ENCODE measurements at places on chromosomes 2 and 18.

GRCh38 chr2:150620855-150621254 lies 133.4 kb upstream of the RND3 start:
- DNase-seq = no peak

- DNase-seq = no peak
Observed at GRCh38 chr2:32423536-32423935, 66.7 kb downstream of the BIRC6 start.

DNA sequence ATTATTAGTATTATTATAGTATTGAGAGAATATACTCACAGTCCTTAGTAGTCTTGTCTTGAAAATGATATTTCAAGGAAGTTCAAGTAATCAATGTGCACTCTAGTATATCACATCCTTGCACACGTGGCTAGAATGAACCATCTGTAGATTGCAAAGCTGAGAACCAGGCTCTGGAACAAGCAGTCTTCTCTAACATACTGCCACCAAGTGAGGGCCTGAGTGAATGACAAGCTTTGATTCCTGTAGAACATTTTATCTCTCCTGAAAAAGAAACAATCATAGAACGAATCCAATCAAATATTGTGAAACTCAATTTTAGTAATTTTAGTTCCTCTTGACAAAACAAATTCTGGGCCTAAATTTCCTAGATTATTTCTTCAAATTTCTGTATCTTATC lies 55.3 kb upstream of the SULT1C3 start:
- DNase-seq = no peak

DNA sequence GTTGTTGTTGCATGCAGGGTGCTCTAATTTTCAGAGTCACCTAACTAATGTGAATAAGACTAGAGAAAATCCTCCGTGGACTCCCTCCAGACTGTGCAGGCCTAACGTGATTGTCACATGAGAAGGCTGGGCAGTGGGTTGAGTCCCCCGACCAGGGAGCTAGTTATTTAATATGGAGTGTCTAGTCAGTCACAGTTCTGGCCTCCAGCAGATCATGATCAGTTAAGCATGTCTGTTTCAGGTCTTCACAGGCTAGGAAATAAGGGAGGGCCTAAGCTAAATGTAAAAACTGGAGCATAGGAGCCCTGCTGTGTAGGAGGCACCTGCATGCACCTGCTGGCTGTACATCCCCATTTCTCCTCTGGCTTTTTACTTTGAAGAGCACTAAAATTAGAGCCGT lies 86.8 kb downstream of the PRPF40A start:
- DNase-seq = no peak

DNA sequence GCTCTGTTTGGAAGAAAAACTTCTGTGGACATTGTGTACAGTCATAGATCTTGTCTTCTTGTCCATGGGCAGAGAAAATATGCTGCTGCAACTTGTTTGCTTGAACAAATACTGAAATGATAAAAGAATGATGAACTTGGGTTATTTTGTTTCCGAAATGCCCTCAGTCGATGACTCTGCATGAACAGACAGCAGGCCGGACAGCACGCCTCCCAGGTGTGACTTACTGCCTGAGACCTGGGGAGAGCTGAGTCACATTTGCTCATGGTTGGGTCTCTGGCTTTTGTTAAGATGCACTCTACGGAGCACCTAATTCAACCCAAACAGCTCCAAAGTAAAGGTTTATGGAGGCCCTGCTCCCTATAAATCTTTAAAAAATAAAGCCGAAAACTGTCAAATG lies 262.5 kb downstream of the ZNF521 start:
- no peak for DNase-seq

- no peak for DNase-seq
Observed at GRCh38 chr2:37472959-37473358, 128.5 kb downstream of the QPCT start.

- DNase-seq = no peak
Observed at GRCh38 chr2:216645636-216645950, 12.4 kb downstream of the IGFBP2 start.

DNA sequence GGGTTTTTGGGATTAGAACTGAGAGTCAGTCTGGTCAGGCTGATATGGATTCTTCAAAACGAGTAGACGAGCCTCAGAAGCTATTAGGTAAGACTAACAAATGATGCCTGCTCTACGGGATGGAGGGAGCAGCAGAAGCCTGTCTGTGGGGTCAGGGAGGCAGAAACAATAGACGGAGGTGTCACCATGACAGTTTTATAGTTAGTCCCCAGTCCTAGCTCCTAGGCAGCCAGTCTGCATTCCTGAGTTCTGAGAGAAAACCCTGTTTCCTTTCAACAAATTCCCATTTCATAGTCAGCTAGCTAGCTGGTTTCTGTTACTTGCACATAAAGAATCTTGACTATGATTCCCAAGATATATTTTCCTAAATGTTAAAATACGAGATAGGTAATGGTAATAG lies 542.1 kb downstream of the PID1 start:
- DNase-seq = no peak

GRCh38 chr2:85318222-85319074 lies 9.3 kb downstream of the TGOLN2 start:
- DNase-seq = no peak

DNA sequence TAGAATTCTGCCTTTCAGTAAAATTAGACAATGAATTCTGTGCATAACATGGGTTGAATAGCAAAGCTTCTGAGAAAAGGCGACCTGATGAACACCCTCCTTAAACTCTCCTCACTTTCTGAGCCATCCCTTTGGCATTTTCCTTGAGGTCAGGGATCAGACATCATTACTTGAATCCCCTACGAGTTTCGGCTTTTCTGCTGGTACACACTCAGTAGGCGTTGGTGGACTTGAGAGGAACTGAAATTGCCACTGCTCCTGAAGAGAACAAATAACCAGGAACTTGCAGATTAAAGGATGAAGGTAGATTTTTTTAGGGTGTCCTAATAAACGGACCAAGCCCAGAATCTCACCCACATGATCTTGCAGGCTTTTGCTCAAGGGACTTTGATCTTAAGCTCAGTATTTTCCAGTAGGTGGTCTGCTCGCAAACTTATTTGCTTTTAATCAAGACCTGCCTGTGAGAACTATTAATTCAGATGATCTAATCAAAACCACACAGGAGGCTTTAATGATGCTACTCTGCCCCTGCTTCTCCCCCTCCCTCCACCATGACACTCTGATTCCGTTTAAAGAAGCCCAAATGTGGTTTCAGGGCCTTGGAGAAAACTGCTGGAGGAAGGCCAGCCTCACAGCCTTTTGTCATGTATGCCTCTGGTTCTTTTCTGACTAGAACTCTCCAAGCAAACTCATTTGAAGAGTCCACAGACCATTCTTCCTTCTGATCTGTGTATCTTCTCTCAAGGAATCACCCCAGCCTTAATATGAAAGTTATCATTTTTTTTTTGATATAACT lies 124.9 kb downstream of the PRKCE start:
- DNase-seq = no peak

GRCh38 chr18:79468119-79468789 lies 72.5 kb downstream of the NFATC1 start:
- no peak for DNase-seq

DNA sequence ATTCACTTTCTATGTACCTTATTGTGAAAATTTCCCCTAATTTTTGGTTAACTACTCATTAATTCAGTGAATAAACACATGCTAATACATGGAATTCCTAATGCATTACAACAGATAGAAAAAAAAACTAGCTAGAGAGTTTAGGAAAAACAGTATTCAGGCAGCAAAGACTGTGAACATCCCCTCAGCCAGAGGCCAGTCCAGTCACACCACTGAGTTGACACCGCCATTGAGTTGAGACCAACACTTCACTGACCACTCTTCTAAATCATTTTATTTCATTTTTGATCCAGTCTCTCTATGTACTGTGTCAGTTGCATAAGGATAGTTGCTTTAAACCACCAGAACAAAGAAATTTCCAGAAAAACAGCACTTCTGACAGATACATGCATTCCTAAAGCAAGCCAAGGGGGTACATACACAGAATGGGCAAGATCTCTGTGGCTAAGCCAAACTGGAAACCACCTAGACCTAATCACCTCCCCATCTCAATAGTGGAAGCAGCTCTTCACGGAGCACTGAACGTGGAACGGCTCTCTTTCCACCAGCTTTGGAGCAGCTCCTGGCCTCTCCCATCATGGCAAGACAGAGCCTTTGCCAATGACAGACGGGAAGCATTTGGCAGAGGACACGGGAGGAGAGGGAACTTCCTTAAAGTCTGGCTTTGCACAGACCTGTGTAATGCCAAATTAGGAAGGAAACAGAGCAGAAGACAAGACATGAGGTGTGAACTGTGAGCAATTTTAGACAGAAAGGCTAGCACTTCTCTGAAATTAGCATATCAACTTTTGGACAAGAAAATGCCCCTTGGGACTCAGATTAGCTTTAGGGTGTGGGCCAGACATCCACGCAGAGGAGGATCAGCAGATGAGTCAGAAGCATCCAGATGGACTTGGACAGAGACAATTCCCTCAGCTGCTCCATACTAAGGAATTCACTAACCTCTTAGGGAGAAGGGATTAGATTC lies 36.4 kb downstream of the CACNB4 start:
- peak; percentile 35 for DNase-seq

DNA sequence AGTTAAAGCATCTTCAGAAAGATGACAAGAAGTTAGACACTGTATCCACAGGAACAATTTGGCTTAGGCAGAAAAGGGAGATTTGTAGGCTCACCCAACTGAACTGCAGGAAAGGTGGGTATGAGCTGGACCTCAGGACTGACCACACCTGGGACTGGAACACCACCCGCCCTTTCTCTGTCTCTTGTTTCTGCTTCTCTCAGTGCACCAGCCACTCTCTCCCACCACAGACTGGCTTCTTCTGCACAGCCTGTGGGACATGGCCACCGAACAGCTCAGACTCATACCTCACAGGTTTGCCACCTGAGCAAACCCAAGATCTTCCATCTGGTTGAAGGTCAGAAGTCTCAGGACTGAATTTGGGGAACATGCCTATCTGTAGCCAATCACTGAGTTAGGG lies 14.2 kb upstream of the MALT1 start:
- DNase-seq = no peak

DNA sequence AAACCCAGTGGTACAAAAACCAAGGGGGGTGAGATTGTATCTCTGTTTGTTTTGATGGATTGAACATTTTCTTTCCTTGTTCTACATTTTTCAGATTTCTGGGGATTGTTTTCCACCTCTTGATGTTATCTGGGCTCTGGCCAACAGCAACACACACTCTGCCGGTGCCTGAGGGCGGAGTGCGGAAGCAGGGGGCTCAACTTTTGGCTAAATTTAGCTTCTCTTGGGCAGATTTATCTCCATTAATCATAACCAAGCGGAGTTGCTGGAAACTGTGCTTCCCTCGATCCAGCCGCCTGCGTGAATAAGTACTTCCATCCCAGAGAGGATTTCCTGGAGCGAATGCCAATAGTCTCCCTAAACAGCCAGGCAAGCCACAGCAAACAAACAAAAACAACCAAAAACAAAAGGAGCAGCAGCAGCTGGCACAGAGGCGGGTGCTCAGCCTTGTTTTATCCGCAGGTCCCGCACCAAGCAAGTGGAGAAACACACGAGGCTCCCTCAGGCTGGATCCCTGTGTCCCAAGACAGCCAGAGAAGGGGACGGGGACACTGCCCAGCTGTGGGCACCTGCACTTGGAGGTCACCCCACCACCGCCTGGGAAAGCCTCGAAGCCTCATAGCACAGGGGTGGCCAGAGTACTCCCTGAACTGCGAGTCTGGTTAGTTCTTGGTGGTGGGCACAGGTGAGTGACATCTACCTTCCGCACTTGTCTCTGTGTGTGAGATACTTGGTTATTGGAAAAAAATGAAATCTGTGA lies 143.4 kb downstream of the NDUFA10 start:
- no peak for DNase-seq

- no peak for DNase-seq
Observed at GRCh38 chr2:49618491-49618890, 464.2 kb upstream of the FSHR start.

DNA sequence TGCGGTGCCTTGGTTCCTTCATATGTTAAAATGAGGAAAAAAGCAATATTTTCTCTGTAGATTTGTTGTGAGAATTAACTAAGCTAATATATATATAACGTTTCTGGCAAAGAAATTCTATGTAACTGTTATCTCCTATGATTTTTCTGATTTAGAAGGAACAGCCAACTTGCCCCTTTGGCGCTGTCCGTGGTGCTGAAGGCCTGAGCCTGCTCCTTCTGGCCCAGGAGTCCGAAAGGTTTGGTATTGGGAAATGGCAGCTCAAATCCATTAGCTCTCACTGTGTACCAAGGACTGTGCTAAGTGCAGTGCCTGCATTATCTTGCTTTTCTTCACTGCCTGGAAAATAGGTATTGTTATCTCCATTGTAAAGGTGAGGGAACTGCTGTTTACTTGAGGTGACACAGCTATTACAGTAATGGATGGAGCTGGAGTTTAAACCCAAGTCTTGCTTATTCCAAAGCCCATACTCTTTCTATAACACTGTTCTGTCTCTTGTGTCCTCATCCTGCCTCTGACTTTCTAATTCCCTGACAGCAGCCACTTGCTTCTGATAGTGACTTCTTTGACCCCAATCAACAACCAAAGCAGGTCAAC lies 52.2 kb downstream of the C1QL2 start:
- peak; percentile 46 for DNase-seq

DNA sequence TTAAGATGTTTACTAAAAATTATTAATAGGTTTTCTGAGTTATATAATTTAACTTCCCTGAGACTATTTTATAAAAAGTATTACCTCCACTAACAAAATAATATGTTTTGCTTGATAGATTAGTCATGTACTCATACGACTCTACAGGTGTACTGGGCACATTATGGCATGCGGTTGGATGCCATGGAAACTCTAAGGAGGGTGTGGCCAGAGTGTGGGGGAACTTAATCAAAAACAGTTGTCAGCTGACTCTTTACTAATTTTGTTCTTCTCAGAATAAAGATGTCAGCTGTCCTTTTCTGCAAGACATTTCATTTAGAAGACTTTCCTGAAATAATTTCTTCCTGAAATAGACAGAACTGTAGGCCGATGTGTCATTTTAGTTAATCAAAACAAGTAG lies 228.3 kb upstream of the SIX3 start:
- DNase-seq = no peak

GRCh38 chr2:97969081-97970067 lies 26.4 kb downstream of the TMEM131 start:
- DNase-seq = no peak

DNA sequence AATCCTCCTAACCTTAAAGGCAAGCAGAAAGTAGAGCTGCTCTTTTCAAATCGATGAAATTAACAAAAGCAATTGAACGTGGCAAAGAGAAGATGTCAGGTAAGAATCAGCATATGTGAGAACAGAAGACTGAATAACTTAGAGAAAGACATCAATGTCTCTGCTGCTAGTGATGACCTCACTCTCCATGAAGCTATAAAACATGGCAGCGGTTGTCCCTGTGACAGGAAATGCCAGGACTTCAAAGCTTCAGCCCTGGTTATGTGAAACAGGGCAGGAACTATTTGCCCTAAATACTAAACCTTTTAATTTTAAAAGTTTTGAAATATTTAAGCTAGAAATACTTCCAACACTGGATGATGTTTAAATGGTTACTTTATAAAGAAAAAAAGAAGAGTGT lies 383.7 kb downstream of the XIRP2 start:
- DNase-seq = no peak

Measured in left ventricle myocardium superior (tissue), 1 donor.